PC-3 (cell line): ENCODE measurements at places on chromosomes 4 and X. TPM values are rescaled to one million over a fixed set of nuclear protein-coding genes. Genes with fewer than 3 reads are reported as not detected.

NIPAL1 gene
- total RNA-seq = 5.9 and 7.3 TPM in 2 replicates

DNA sequence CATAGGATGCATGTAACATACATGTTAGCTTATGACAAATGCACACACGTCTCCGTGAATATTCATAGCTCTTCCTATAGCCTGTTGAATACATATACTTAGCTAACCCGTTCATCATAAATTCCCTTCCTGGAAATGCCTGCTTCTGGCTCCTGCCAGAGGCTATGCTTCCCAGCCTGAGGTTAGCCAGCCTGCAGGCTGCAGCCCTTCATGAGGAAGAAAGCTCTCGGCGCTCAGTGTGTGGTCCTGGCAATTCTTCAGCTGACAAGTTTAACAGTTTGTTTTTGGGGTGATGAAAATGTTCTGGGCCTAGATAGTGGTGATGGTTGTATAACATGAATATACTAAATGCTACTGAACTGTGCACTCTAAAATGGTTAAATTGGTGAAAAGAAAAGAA, 48.8 kb upstream of the MAN2B2 start:
- no peaks in the 10 kb centered on the region for H3K36me3 ChIP-seq
- no peaks in the 10 kb centered on the region; the same call in 1 of the 2 replicates for H3K27me3 ChIP-seq
- no peak for DNase-seq
- H3K4me3 ChIP-seq = no peak overlapping the region
- no peak overlapping the region for H3K27ac ChIP-seq
- H3K4me1 ChIP-seq = no peaks in the 10 kb centered on the region

GIMD1 gene
- 0.22 TPM in 1 of 2 replicates, not detected in the other for total RNA-seq

- H3K27ac ChIP-seq = no peak overlapping the region
- H3K36me3 ChIP-seq = no peaks in the 10 kb centered on the region
- H3K4me3 ChIP-seq = no peak overlapping the region
Measured at GRCh38 chrX:133989490-133989889, 4.1 kb upstream of the GPC3 start.

LONRF3 gene
- total RNA-seq = 14.5 and 15.6 TPM in 2 replicates

DNA sequence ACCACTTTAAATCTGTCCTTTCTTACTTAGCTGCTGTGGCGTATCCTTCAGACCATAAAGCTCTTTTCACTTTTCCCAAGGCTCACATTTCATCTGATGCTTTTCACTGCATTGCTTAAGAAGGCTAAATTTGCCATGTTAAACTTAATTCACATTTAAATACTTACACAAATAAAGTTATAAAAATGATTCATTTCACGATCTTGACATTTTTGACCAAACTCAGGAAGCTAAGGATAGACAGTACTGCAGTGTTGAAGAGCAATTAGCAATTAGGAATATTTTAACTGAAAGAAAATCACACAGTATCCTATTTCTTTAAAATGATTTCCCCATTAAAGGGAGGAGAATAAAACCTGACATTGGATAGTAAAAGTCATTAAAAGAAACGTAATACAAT, 1038.6 kb downstream of the STPG2 start:
- no peaks in the 10 kb centered on the region for H3K4me1 ChIP-seq
- no peak for DNase-seq
- no peak overlapping the region for H3K4me3 ChIP-seq
- no peaks in the 10 kb centered on the region for H3K27me3 ChIP-seq
- H3K27ac ChIP-seq = no peak overlapping the region

GRCh38 chrX:46953597-46953996, 41.4 kb downstream of the JADE3 start:
- H3K27me3 ChIP-seq = no peaks in the 10 kb centered on the region
- H3K27ac ChIP-seq = no peak overlapping the region
- peaks cover 5% of the 10 kb centered on the region; the same call in 1 of the 2 replicates for H3K4me1 ChIP-seq
- H3K4me3 ChIP-seq = no peak overlapping the region

DNA sequence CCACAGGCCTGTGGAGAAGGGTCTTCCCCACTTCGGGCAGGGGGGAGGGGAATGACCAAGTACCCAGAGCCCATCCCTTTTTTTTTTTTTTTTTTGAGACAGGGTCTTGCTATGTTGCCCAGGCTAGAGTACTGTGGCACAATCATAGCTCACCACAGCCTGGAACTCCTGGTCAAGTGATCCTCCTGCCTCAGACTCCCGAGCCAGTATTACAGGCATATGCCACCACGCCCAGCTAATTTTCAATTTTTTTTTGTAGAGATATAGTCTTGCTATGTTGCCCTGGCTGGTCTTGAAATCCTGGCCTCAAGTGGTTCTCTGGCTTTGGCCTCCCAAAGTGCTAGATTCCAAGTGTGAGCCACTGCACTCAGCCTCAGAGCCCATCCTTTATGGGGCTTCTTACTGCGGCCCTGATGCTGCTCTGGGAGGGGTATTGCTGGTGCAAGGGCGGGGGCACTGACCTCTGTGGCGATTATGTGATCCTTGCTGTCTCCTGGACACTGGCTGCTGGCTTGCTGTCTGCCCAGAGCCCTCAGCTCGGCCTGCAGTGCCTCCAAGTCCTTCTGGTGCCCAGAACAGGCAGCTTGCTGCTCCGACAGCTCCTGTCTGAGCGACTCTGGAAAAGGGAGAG, 32.9 kb downstream of the MED28 start:
- no peaks in the 10 kb centered on the region for H3K36me3 ChIP-seq
- H3K4me1 ChIP-seq = no peaks in the 10 kb centered on the region
- H3K27ac ChIP-seq = no peak overlapping the region
- H3K4me3 ChIP-seq = no peak overlapping the region
- DNase-seq = no peak

DNA sequence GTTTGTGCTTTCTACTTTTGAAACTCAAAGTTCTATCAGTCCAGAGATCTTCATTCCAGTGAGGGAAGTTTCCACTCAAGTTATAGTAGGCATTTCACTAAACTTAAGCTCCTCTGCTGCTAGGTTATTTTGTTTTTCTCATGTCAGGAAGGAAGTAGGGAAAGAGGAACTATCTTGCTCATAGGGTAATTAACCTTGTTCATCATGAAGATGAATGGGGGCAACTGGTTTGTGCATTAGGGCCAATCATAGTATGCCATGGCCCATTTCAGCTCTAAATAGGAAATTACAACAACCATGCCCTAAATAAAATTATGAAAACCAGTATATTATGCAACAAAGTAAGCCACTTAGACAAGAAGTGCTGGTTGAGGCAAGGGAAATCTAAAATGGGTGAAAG, 804.7 kb upstream of the NDST4 start:
- H3K27ac ChIP-seq = no peak overlapping the region
- H3K27me3 ChIP-seq = no peaks in the 10 kb centered on the region
- no peak for DNase-seq
- no peaks in the 10 kb centered on the region for H3K36me3 ChIP-seq
- no peak overlapping the region for H3K4me3 ChIP-seq

GRCh38 chr4:3067473-3068001, 6.8 kb downstream of the HTT-AS start:
- no peak for DNase-seq
- H3K36me3 ChIP-seq = no peaks in the 10 kb centered on the region
- no peak overlapping the region for H3K27ac ChIP-seq
- H3K4me1 ChIP-seq = no peaks in the 10 kb centered on the region
- H3K4me3 ChIP-seq = no peak overlapping the region
- H3K27me3 ChIP-seq = no peaks in the 10 kb centered on the region

DNA sequence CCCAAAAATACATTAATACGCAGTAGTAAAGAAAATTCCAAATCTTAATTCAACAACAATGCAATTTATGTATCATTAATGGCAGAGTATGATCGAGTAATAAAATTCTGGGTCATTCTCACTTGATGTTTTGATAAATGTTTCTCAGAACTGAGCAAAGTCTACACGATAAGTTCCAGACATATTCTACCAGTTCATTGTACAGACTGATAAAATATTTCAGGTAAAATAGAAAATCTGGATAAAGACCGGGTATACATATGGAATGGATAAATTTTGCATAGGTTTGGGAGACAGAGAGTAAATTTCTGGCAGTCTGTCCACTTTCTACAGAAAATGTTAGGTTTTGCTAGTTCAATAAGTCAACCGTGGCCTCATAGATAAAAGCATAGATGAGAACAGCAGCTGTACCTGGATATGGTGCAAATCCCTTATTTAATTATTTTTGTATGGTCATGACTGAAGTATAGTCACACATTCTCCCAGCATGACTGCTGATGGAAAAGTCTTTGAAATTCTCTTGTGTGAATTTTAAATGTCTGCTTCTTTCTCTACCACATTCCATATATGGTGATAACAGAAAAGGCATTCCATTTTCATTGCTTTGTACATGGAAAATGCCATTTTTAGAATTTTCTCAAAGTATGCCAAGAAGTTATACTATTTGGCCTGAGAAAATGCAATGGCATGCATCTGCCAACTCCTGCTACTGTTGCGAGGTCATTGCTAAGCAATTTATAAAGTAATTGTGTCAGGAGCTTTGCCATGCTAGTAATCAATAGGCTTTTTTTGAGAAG, 301.9 kb upstream of the ARSJ start:
- H3K36me3 ChIP-seq = no peaks in the 10 kb centered on the region
- no peak for DNase-seq
- H3K27ac ChIP-seq = no peak overlapping the region
- H3K4me3 ChIP-seq = no peak overlapping the region
- H3K27me3 ChIP-seq = no peaks in the 10 kb centered on the region
- no peaks in the 10 kb centered on the region for H3K4me1 ChIP-seq

- H3K4me3 ChIP-seq = no peak overlapping the region
- H3K4me1 ChIP-seq = no peaks in the 10 kb centered on the region
- H3K27ac ChIP-seq = no peak overlapping the region
- no peak for DNase-seq
- H3K36me3 ChIP-seq = no peaks in the 10 kb centered on the region
- no peaks in the 10 kb centered on the region for H3K27me3 ChIP-seq
Measured at GRCh38 chrX:43666311-43666912, 10.3 kb downstream of the MAOA start.

CTAG1B gene
- not detected in 2 replicates for total RNA-seq

UCHL1 gene
- 0.63 and 1.8 TPM in 2 replicates for total RNA-seq

OTC gene
- total RNA-seq = not detected in 2 replicates

- peaks cover 2% of the 10 kb centered on the region; the same call in 1 of the 2 replicates for H3K36me3 ChIP-seq
- H3K4me1 ChIP-seq = peaks cover 6% of the 10 kb centered on the region
- H3K4me3 ChIP-seq = no peak overlapping the region
- H3K27ac ChIP-seq = peak overlapping the region; percentile 59
- DNase-seq = peak; percentile 62
- no peaks in the 10 kb centered on the region for H3K27me3 ChIP-seq
Measured at GRCh38 chr4:105280338-105281123, 133.9 kb downstream of the TET2 start.

STATH gene
- total RNA-seq = not detected in 2 replicates

- no peak for DNase-seq
- H3K27ac ChIP-seq = no peak overlapping the region
- no peaks in the 10 kb centered on the region for H3K36me3 ChIP-seq
- no peaks in the 10 kb centered on the region for H3K4me1 ChIP-seq
Measured at GRCh38 chr4:64883087-64883807, 474.0 kb upstream of the TECRL start.

- no peaks in the 10 kb centered on the region for H3K27me3 ChIP-seq
- no peaks in the 10 kb centered on the region; the same call in 1 of the 2 replicates for H3K36me3 ChIP-seq
- peak; percentile 61 for DNase-seq
- peaks cover 14% of the 10 kb centered on the region for H3K4me1 ChIP-seq
Measured at GRCh38 chr4:155371432-155372043, 5.2 kb downstream of the MAP9 start.

- H3K27ac ChIP-seq = peak overlapping the region; percentile 40
- peaks cover 27% of the 10 kb centered on the region for H3K4me1 ChIP-seq
- peak overlapping the region; percentile 74; the same call in 1 of the 2 replicates for H3K4me3 ChIP-seq
Measured at GRCh38 chr4:81032771-81033684, 2.5 kb downstream of the BMP3 start.

FGF5 gene
- 0.75 and 2.6 TPM in 2 replicates for total RNA-seq

DNA sequence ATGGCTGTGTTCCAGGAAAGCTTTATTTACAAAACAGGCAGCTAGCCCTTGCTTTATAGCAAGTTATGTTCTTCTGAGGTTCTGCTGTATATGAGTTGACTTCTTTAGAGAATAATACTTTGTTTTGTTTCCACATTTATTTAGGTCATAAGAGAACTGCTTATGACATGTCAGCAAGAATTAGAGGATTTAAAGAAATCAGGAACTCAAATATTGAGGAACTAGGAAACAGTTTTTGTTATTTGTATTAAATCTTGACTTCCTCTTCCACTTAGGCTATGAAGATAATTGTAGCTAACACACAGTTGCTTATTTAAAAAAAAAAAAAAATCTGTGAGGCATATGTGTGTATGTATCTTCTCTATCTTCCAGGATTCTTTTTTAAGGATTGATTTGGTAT, 14.3 kb downstream of the ZRSR2 start:
- H3K27me3 ChIP-seq = no peaks in the 10 kb centered on the region
- no peaks in the 10 kb centered on the region for H3K4me1 ChIP-seq
- H3K4me3 ChIP-seq = no peak overlapping the region
- H3K36me3 ChIP-seq = peaks cover 9% of the 10 kb centered on the region; the same call in 1 of the 2 replicates

GRCh38 chr4:149910604-149911350, 95.1 kb upstream of the IQCM start:
- DNase-seq = no peak
- no peak overlapping the region for H3K27ac ChIP-seq
- no peak overlapping the region for H3K4me3 ChIP-seq
- no peaks in the 10 kb centered on the region for H3K36me3 ChIP-seq
- H3K4me1 ChIP-seq = no peaks in the 10 kb centered on the region

PGAM4 gene
- total RNA-seq = not detected in 2 replicates

DNA sequence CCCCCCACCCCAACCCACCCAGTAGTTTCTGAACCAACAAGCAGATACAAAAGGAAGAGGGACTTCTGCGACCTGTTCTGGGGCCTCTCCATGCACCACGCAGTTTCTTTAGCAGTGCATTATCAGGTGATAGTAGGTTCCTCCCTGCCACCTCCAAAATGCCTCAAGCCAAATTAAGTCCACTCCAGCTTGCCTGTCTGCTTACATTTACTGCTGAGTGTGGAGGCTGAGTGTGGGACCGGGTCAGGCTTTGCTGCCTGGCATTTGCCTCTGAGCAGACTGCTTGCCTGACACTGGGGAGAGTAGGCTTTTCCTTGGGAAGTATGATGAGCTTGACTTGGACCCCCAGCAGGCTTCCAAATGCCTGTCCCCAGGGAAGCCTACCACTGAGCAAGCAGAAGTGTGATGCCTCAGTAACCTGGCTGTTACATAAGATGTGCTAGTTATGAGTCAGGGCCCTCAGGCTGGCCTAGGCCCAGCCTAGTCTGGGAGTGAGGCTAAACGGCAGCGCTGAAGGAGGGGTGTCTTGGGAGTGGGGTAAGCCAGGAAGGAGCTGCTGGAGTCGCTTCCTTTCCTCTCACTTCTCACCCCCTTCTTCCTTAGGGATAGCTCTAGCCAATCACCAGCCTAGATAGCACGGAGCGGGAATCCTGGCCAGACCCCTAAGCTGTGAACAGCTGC, 9.0 kb downstream of the TSC22D3 start:
- no peak overlapping the region for H3K27ac ChIP-seq
- H3K27me3 ChIP-seq = no peaks in the 10 kb centered on the region
- no peak overlapping the region for H3K4me3 ChIP-seq
- H3K4me1 ChIP-seq = peaks cover 7% of the 10 kb centered on the region

DNA sequence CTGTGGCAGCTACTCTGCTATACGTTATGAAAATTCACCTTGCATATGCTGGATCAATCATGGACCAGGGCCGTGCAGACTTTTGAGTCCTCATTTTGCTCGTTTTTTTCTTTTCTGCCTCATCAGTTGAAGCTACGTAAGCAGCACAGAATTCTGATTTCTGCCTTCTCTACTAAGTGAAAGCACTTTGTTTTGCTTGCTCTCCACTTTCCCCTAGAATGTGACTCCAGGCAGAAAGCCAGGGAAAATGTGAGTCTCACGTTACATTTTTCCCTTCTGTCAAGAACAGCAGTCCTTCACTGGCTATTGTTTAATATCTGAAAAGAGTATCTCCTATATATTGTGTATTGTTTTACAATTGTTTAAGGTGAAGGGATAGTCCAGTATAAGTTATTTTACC, 1840.1 kb downstream of the PCDH7 start:
- H3K36me3 ChIP-seq = no peaks in the 10 kb centered on the region
- DNase-seq = peak; percentile 62
- peaks cover 9% of the 10 kb centered on the region for H3K4me1 ChIP-seq
- no peaks in the 10 kb centered on the region for H3K27me3 ChIP-seq
- H3K4me3 ChIP-seq = peak overlapping the region; percentile 64

GRCh38 chrX:17787557-17787956, 50.3 kb downstream of the SCML1 start:
- no peaks in the 10 kb centered on the region for H3K27me3 ChIP-seq
- H3K27ac ChIP-seq = no peak overlapping the region
- no peak for DNase-seq
